ENCODE measurements at places on chromosomes 5 and 9. TPM values are rescaled to one million over a fixed set of nuclear protein-coding genes. Genes with fewer than 3 reads are reported as not detected.

- H3K27me3 ChIP-seq: no peaks in the 10 kb centered on the region
- H3K27ac ChIP-seq: no peak overlapping the region
- no peak overlapping the region for H3K4me3 ChIP-seq
- DNase-seq: no peak
- no peaks in the 10 kb centered on the region for H3K36me3 ChIP-seq
Observed at GRCh38 chr5:178931846-178932760, 8.9 kb upstream of the ZNF454 start.

NUDT12 gene
- 28.5 TPM for total RNA-seq

- no peak overlapping the region for H3K27ac ChIP-seq
- H3K4me1 ChIP-seq: no peaks in the 10 kb centered on the region
- no peak overlapping the region for H3K4me3 ChIP-seq
- H3K27me3 ChIP-seq: no peaks in the 10 kb centered on the region
Observed at GRCh38 chr5:172410662-172411483, 43.5 kb downstream of the SH3PXD2B start.

GRCh38 chr5:65800775-65801174, 78.8 kb downstream of the NLN start:
- H3K36me3 ChIP-seq: peaks cover 13% of the 10 kb centered on the region
- no peak for DNase-seq
- no peak overlapping the region for H3K4me3 ChIP-seq
- H3K27me3 ChIP-seq: no peaks in the 10 kb centered on the region
- no peaks in the 10 kb centered on the region for H3K4me1 ChIP-seq

GRXCR2 gene
- total RNA-seq: not detected

GRCh38 chr5:113106821-113107220, 130.2 kb downstream of the DCP2 start:
- no peaks in the 10 kb centered on the region for H3K36me3 ChIP-seq
- DNase-seq: no peak
- H3K27me3 ChIP-seq: peaks cover 1% of the 10 kb centered on the region
- H3K4me1 ChIP-seq: no peaks in the 10 kb centered on the region
- no peak overlapping the region for H3K27ac ChIP-seq

DNA sequence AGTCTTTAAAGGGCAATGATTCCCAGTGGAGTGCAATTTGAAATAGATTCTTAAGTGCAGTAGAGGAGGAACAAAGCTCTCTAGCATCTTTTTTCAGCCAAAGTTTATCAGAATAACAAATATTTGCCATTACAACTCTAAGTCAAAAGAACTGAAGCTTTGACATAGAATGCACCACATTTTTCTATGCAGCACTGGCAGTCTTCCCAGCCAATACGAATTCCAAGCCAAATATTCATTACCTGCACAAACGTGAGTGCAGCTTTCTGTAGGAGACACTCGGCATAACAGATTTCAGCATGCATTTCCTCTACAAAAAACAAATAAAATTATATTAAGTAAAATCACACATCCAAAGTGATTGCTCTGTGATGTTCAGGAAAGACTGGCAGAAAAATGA, 103.4 kb downstream of the TTC39B start:
- H3K27me3 ChIP-seq: no peaks in the 10 kb centered on the region
- no peak overlapping the region for H3K4me3 ChIP-seq

SLC4A9 gene
- total RNA-seq: 0.24 TPM

DNA sequence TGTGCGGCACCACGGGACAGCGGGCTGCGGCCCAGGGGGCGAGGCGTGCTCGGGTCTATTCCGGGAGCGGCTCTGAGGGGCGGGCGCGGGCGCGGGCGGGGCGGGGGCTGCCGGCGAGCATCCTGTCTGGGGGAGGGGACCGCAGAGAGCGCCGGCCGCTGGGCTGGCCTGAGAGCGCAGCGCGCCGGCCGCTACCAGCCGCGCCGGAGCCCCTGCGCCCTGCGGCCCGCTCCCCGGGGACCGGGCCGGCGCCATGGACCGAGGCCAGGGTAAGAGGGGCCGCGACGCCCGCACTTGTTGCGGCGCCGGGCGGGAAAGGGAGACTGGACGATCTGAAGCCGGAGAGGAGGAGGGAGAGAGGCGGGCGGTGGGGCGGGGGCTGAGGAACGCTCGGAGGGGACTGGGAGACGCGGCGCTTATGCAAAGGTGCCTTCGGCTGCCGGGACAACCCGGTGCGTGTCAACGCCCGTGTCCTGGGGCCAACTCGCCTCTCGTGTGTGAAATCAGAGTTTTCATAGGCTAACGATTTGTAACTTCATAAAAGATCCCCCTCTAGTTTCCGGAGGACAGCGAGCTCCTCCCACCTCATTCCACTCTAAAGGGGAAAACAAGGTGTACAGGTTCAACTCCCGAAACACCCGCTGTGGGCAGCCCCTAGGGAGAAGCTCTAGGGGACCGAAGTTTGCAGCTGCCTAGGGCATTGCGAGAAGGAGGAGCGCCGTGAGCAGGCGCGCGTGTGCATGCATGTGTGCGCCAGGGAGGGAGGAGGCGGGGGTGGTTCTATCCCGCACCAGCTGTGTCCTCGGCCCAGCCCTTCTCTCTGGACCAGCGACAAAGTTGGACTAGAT, at the start of gene AFAP1L1:
Gene AFAP1L1 (plus strand): TSS at position 144 of the 848 bp plus-strand sequence. CDS start 110 bp downstream, at position 254.
- H3K4me1 ChIP-seq: peaks cover 16% of the 10 kb centered on the region
- H3K27me3 ChIP-seq: no peaks in the 10 kb centered on the region
- DNase-seq: peak; percentile 55
- H3K27ac ChIP-seq: peak within 1 kb of the TSS; percentile 71
- H3K4me3 ChIP-seq: peak within 1 kb of the TSS; percentile 92

CDH9 gene
- total RNA-seq: not detected

DNA sequence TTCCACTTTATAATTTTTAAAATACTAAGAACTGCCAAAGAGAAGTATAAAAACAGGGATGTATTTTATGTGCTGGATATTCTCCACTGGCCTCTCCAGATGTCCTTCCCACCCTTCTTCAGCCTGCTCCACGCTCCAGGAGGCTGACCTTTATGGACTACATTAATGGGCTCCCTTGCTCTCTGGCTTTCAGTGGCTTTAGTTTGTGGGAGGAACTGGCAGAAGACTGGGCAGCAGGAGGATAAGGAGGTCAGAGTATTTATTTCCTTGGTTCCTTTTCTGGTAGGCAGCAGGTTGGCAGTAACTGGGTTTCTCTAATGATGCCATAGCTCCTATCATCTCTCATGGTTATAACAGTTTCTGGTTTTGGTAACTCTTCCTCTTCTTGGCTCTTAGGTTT, 133.9 kb downstream of the PAM start:
- H3K27ac ChIP-seq: no peak overlapping the region
- H3K36me3 ChIP-seq: no peaks in the 10 kb centered on the region
- H3K27me3 ChIP-seq: no peaks in the 10 kb centered on the region
- H3K4me3 ChIP-seq: no peak overlapping the region

DNA sequence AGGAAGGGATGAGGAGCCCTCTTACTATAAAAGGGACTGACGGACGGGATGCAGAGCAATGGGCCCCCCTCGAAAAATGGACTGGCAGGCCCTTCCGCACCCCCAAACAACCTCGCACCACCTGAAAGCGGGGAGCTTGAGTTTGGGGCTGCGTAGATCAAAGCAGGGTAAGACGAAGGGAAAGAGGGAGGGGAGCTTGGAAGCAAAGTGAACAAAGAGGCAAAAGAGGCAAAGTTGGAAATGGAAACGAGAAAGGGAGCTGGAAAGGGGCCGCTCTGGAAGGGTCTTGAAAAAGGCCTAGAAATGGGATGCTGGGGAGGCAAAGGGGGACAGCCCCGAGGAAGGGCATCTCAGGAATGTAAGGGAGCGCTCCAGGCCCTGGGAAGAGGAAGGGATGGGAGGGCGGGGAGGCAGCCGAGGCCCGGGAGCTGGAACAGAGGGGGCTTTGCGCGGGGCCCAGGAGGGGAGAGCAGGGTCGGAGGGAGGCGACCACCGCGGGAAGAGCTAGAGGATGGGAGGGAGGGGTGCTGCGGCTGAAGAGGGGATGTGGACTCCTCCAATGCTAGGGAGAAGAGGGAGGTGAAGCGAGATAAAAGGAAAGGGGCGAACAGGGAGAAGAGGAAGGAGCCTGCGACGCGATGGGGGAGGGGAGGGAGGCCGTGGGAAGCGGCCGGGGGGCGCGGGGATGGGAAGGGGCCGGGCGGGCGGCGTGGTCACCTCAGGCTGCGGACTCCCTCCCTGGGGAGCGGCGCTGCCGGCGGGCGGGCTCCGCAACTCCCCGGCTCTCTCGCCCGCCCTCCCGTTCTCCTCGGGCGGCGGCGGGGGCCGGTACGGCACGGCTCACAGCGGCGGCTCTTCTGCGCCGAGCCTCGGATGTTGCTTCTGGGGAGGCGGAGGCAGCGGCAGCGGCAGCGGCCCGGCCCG, 577 bp downstream of the RNF145 start:
- H3K4me1 ChIP-seq: peaks cover 65% of the 10 kb centered on the region
- peak overlapping the region; percentile 95 for H3K4me3 ChIP-seq
- H3K27ac ChIP-seq: peak overlapping the region; percentile 96
- H3K27me3 ChIP-seq: no peaks in the 10 kb centered on the region
- peak; percentile 33 for DNase-seq

GRCh38 chr9:37452611-37453010, 12.6 kb downstream of the ZBTB5 start:
- peaks cover 9% of the 10 kb centered on the region for H3K4me1 ChIP-seq
- no peak overlapping the region for H3K4me3 ChIP-seq
- no peaks in the 10 kb centered on the region for H3K36me3 ChIP-seq
- no peak overlapping the region for H3K27ac ChIP-seq
- no peaks in the 10 kb centered on the region for H3K27me3 ChIP-seq
- DNase-seq: no peak
